ENCODE measurements at places on chromosomes 16 and 17.

- no peak for DNase-seq
Observed at GRCh38 chr17:57924677-57925076, 30.5 kb downstream of the CUEDC1 start.

DNA sequence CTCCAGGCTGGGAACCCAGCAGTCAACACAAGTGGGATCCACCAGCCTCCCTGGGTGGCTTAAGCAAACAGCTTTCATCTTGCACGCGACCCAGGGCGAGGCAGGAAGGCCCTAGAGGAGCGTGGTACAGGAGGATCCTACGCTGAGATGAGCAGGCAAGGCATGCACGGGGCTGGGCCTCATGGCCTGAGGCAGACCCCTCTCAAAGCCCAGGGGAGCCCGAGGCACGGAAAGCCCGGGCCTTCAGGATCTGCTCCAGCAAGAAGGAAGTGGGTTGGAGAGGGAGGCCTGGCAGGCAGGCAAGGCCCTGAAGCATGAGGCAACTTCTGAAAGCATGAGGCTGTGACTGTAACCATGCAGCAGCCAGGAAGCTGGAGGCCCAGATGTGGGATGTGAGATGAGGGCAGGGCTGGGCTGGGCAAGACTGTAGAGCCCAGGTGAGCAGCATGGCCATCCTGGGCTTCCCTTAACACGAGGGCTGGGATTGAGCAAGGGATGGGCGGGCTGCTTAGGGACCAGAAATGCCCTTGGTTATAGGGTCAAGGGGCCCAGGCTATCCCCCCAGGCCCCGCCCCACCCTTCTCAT, 338.7 kb downstream of the C16orf95 start:
- DNase-seq: no peak

GRCh38 chr16:61654962-61655361, 381.3 kb downstream of the CDH8 start:
- DNase-seq: no peak

GRCh38 chr17:17042851-17043460, 699 bp downstream of the MPRIP start:
- peak; percentile 14 for DNase-seq

- DNase-seq: peak; percentile 14
Observed at GRCh38 chr16:1188432-1189189, 35.7 kb downstream of the CACNA1H start.

- no peak for DNase-seq
Observed at GRCh38 chr17:36104701-36105181, 1.1 kb downstream of the CCL4 start.

DNA sequence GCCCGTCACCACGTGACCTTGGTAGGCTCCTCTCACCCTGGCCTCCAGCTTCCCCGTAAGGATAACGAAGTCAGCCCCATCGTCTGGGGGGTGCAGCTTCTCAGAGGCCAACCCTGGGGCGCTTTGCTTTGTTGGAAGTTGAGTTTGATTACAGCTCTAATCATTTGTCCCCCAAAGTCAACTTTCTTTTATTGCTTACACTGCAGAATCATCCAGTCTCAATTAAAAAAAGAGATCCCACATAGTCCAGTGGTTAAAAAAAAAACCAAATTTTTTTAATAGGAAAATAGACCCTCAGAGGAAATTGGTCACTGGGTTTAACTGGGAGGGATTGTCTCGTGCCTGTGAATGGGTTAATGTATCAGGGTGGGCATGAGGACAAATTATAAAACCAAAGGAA, 7.8 kb upstream of the GPRC5C start:
- no peak for DNase-seq

DNA sequence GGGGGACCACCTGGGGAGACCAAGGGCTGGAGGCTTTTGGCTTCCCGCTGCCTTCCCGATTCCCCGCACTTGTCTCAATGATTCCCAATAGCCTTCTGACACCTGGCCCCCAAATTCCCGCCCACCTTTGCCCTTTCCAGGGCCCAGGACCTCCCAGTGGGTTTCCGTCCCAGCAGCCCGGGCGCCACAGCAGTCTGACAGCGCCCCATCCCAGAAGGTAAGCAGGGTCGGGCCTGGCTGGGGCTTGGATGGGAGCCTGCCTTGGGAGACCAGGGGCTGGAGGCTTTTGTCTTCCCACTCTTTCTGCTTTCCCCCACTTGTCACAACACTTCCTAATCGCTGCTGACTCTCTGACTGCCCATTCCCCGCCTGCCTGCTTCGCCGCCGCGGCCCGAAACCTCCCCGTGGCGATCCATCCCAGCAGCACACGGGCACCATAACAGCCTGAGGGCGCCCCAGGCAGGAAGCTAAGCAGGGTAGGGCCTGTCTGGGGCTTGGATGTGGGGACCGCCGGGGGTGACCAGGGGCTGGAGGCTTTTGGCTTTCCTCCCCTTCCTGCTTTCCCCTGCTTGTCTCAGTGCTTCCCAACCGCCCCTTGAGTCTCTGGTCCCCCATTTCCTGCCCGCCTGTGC, 2289.3 kb downstream of the TP53TG3F start:
- DNase-seq: no peak

- DNase-seq: no peak
Observed at GRCh38 chr16:89135971-89136765, 35.4 kb upstream of the CDH15 start.

GRCh38 chr17:77610518-77610893, 348.0 kb upstream of the TNRC6C start:
- no peak for DNase-seq

- no peak for DNase-seq
Observed at GRCh38 chr16:73743665-73744496, 552.7 kb upstream of the PSMD7 start.

GRCh38 chr16:29906520-29907244, 6.4 kb downstream of the ASPHD1 start:
- DNase-seq: no peak

DNA sequence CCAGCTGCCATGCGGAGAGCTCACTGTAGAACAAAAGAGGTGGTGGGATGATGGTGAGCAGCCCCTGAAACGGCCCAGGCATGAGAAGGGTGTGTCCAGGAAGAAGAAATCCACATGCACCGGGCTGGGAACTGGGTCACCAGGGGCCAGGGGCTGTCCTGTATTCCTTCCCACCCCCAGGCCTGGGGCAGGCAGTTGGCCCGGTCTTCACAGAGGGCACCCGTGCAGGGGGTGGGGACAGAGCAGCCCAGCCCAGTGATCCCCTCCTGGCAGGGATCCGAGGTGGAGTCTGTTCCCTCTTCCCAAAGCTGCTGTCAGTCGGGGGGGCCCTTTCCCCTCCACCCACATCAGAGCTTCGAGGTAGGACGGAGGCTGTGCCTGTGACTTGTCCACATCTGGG, 9.2 kb downstream of the HS3ST6 start:
- no peak for DNase-seq

- no peak for DNase-seq
Observed at GRCh38 chr17:17063546-17064122, 21.4 kb downstream of the MPRIP start.

DNA sequence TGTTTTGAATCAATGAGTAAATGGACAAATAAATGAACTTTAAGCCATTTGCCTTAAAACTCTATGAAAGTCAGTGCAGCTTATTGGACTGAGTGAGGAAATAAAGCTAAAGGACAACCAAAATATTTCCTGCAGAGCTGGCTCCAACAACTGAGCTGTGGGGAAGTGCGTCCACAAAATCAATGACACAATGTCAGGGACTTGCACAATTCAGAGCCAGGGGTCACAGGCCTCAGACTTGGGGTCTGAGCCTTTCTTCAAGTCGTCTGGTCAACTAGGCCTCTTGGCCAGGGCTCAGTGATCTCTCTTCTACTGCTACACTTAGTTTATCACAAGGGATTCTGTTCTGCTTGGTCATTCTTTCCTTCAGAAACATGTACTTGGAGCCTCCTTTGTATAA, 26.2 kb upstream of the RHBDL3 start:
- no peak for DNase-seq

DNA sequence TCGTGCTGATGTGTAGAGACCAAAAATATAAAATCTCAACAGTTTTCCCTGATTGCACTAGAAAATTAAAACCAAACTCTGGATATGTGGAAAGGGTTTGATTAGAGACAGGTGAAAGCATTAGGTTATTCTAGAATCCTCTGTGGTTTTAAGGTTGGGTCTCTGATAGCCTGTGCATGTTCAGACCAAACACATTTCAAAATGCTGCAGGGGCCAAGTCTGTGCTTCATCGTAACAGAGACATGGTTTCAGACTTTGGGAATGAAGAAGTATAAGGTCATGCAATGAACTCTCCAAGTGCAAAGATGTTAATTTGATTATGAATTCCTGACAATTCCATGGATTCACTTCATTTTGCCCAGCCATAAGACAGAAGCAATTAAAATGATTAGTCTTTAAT, 261.0 kb upstream of the KCNJ16 start:
- DNase-seq: no peak

GRCh38 chr17:36722121-36722902, 120.9 kb downstream of the MRM1 start:
- DNase-seq: peak; percentile 70
